Stimulated activated CD8-positive, alpha-beta memory T cell treated with anti-CD3 and anti-CD28 coated beads, Interleukin-4, amount 100 ng/mL, for 1 hour (primary cell): ENCODE measurements at places on chromosomes 7 and 10.

DNA sequence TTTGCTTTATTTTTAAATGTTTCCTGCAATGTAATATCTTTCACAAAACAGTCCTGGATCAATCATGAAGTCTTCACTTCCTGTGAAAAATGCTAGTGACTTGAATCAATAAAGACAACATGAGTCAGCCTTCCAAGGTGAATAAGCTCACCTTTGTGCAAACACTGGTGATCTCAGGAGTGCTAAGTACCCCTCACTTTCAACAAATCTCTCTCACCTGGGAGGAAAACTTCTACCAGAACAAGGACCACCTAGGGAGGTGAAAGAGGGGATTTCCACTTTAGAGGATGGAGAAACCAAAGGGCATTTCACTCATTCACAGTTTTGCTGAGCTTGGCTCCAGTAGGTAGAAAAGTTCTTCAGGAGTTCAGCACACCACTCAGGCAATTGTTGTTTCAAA, 64.8 kb downstream of the CALD1 start:
- DNase-seq: no peak

GRCh38 chr7:121305109-121305508, 23.7 kb upstream of the WNT16 start:
- DNase-seq: no peak

- DNase-seq: no peak
These were observed 266.5 kb downstream of the HGF start for GRCh38 chr7:81503336-81503735.

- DNase-seq: no peak
These were observed 3.9 kb downstream of the SFRP4 start for GRCh38 chr7:37912756-37913155.

DNA sequence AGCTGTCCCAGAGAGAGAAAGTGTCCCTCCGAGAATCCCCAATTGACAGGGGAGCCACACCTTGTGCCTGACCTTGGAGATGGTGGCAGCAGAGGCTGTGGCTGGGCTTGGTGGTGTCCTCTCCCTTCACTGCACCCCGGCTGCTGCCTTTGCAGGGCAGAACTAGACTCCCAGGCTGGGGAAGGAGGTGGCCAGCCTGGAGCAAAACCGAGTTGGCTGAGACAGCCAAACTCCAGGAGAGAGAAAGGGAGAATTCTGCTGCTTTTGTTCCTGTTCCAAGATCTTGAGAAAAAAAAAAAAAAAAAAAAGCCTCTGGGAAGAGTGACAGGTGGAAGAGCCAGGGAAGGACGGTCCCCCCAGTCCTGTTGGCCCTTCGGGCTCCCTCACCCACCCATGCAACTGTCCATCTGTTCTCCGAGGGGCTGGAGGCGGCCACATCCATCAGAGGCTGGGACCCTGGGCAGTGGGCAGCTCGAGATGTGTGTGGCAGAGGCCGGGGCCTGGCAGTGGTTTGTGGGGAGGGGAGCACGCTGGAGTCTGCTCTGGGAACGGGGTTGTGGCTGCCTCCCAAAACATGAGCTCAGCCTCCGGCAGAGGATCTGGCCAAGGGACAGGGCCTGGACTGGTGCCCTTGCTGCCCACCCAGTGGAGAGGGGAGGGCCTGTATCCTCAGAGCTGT, 35.5 kb downstream of the CLIP2 start:
- no peak for DNase-seq

- no peak for DNase-seq
These were observed 29.1 kb upstream of the FAM20C start for GRCh38 chr7:163298-163695.

GRCh38 chr7:86904949-86905834, 154.3 kb downstream of the ELAPOR2 start:
- no peak for DNase-seq

DNA sequence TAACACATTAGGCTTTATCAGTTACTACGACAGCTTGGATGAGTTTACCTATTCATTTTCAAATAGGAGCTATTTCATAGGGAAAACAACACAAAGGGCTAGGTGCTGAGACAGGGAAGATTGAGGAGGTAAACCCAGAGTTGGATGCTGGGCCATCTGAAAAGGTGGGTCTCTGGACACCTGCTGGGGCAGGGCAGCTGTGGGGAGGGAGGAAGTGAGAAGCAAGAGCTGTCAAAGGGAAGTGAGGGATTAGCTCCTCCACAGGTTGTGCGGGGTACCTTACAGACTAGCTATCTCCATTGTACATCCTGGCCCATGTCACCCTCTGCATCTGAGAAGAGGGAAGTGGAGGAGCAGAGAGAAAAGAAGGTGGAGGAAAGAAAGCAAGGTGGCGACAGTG, 48.9 kb downstream of the BLNK start:
- DNase-seq: no peak

DNA sequence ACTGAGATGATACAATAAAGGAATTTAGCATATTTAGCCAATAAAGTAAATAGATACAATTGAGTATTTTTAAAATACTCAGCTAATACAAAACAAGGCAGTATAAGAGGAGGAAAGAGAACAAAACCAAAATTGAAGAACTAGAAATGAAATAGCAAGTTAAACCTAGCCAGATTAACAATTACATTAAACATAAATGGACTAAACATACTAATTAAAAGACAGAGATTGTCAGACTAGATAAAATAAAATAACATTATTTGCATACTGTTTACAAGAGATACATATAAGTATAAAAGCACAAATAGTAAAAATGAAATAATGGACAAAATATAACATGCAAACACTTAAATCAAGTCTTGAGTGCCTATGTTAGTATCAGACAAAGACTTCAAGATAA, 517.7 kb upstream of the PHF14 start:
- no peak for DNase-seq

GRCh38 chr7:1882451-1882850, 212.4 kb downstream of the ELFN1 start:
- DNase-seq: no peak

DNA sequence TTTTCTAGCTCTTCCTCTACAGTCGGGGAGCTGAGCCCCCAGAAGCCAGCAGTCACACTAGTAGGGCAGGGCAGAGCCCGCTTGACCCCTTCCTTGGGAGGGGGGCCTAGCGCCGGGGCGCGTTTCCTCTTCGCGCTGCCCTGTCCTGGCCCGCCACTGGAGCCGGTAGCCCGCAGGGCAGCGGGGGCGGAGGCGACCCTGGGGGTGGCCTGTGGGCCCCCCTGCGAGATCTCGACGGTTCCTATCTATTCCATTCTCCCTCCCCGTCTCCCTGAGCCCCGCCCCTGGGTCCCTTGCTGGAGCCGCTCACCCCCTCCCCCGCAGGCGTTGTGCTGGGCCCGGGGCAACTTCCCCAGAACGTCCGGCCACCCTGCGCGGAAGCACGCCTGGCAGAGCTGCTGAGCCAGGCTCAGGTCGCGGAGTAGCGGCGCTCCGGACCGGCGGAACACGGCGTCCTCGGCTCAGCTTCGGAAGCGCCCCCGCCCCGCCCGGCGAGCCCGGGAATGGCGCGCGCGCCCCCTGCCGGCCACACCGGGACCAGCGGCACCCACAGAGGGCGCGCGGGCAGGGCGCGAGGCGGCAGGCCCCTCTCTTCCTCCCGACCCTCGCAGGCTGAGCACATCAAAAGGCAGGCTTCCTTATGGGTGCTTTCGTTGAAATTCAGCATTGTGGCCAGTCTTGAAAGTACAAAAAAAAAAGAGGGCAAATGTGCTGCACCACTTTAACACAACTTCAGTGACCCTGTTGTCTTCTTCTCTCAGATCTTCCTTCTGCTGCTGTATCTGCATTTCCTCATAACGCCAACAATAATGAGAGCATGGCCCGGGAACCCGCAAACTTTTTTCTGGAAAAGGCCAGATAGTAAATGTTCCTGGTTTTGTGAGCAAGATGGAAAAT, 327.6 kb downstream of the TNS3 start:
- no peak for DNase-seq

GRCh38 chr7:142608630-142609428, 140.4 kb upstream of the PRSS1 start:
- DNase-seq: no peak

- DNase-seq: no peak
These were observed 401 bp downstream of the LRRC27 start for GRCh38 chr10:132332433-132332754.

DNA sequence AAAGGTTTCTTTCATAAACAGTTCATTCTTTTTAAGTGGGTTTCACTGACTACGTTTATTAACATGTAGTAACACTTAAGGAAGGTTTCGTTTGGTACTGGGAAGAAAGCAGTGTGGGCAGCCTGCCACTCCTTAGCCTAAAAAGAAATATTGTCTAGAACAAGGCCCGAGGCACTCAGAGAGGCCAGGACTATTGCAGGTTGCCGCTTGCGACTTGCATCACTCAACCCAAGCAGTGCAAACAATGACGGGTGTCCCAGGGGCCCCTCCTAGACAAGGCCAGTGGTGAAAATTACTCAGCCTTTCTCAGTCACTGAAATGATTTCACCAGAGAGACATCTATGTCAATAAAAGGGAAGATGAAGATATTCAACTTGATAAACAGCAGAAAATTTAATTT, 243.9 kb downstream of the SNX13 start:
- no peak for DNase-seq

DNA sequence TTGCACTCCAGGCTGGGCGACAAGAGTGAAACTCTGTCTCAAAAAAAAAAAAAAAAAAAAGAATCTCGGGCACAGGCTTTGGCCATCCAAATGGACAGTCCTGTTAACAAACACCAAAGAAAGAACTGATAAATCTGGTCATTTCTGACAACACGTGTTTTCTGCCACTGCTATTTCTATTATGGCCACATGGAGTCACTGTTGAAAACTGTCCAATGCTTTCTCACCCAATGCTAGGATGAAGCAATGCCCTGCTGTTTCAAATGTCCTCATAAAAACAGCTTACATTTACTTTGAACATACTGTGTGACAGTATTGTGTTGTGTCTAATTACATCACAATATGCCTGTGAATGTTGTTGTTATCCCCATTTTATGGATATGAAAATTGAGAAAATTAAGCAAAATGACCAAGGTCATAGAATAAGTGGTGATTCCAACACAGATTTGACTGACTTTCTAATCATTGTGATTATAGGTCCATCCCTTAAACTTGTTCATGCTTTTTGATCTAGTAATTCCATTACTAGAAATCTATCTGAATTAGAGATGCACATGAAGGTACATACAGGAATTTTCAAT, 19.9 kb upstream of the MAP3K8 start:
- no peak for DNase-seq

GRCh38 chr7:116030651-116031276, at the start of gene TFEC:
Gene TFEC, minus strand, starts transcription at chr7:116030763. Its CDS starts 46,322 bp downstream, at chr7:115984441.
- no peak for DNase-seq

- DNase-seq: no peak
These were observed 66.4 kb upstream of the SHH start for GRCh38 chr7:155878674-155879073.

- DNase-seq: no peak
These were observed 171.5 kb downstream of the PRPF18 start for GRCh38 chr10:13758312-13758711.

GRCh38 chr10:16491933-16492332, 29.7 kb downstream of the C1QL3 start:
- DNase-seq: no peak

DNA sequence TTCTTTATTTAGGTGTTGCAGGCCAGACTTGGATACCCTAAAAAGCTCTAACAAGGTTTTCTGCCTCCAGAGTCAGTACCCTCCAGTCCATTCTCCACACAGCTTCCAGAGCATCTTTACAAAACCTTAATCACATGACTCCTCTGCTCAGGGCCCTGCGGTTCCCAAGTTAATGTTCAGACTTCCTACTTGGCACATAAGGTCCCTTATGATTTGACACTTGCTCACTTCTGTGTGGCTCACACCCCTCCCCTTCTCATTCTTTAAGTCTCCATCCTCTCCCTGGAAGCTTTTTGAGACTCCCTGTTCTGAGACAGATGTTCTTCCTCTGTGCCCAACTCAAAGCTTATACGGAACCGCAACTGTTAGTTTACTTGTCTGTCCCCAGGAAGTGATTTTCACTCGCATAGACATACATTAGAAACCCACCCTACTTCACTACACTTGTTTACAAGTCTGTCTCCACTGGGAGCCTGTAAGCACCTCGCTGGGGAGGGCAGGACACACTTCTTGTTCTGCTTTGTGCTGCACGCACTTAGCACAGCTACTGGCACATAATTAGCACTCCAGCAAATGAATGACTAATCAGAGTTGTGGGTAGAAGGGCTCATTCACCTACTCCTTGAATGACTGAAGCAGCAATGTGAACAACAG, 154.3 kb upstream of the LAMB4 start:
- DNase-seq: no peak

- DNase-seq: no peak
These were observed 20.6 kb upstream of the CDCA7L start for GRCh38 chr7:21966271-21966670.
